Stimulated activated CD4-positive, alpha-beta T cell treated with anti-CD3 and anti-CD28 coated beads, Interleukin-1b, Interleukin-23, amount 100 ng/mL, for 1 hour (primary cell): ENCODE measurements at places on chromosomes 5 and 9.

- DNase-seq = no peak
These were observed 158.0 kb downstream of the ENC1 start for GRCh38 chr5:74482523-74482922.

DNA sequence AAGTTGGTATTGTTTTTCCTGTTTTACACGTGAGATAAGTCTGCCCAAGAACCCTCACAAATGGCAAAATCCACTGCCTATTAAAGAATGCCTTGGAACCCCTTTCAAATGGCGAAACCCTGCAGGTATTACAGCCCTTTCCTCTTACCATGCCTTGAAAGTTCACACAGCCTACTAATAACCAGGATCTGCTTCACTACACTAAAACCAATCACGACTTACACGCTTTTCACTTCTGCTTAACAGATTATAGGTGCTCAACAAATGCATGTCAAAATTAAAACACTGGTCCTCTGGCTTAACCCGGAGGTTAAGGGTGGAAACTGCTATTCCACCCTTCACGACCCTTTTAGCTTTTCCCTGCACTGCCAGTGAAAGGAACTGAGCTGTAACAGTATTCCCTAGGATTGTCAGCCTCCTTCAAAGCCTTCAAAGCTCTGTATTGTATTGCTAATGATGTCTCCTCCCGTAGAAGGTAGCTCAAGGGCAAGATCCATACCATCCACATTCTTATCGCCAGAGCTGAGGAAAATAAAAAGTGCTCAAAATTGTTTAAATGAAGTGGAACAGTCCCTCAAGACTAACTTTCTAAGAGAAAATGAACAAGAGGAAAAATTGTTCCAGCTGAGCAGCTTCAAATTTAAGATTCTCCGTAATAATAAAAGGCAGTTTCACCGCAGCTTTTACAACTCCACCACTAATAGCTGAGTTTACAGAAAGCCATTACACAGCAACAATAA lies 997 bp downstream of the AUH start:
- DNase-seq = no peak

DNA sequence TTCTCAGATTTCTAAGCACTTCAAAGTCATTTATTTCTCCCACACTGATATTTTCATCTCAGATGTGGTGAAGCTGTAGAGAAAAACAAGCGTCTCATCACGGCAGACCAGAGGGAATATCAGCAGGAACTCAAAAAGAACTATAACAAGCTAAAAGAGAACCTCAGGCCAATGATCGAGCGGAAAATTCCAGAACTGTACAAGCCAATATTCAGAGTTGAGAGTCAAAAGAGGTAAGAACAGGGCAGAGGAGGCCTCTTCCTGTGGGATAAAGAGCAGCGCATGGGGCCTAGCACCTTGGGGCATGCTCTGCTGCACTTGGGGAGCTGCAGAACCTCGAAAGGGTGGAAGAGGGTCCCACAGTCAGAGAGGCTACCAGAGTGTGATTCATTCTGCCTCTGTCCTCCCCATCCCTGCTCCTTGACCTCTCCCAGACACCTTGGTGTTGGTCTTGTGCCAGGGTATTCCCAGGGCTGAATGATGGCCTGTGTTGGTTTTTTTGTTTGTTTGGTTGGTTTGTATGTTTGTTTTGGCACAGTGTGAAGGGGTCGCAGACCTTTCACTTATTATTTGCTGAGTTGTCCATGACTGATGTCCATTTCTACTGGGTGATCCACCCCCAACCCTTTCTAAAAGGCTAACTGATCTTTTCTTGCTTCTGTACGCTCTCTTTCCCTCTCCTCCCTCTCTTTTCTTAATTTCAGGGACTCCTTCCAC lies 248.9 kb downstream of the DOCK8 start:
- DNase-seq = no peak

GRCh38 chr9:73347123-73347522 lies 195.5 kb downstream of the ANXA1 start:
- DNase-seq = no peak

DNA sequence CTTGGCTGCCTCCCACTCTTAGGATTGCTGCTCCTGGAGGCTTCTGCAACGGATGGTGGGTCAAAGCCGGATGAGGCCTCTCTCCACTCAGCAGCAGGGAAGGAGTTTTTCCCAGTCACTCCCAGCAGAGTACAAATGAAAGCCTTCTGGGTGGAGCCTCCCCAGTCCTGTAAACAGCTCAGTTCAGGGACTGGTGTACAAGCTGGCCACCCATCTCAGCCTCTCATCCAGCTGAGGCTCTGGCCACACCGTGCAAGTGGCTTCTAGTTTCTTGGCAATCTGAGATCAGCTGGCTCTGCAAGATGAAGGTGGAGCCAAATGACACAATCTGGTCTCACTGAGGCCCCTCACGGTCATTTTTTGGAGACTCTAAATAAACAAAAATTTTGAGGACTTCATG lies 10.0 kb downstream of the GPX3 start:
- no peak for DNase-seq

DNA sequence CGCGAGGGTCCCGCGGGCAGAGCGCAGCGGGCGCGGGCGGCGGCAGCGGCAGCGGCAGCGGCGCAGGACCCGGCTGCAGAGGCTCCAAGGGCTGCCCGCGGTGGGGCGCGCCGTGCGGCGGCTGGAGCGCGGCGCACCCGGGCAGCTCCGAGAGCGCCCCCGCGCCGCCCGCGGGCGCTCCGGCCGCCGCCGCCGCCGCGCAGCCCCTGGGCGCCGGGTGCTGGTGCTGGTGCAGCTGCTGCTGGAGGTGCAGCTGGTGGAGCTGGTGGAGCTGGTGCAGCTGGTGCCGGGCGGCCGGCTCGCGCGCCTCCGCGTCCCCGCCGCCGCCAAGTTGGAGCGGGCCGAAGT lies 644 bp downstream of the IER5L start:
- DNase-seq = no peak

- DNase-seq = no peak
These were observed 2.9 kb upstream of the MACIR start for GRCh38 chr5:103255691-103256090.

DNA sequence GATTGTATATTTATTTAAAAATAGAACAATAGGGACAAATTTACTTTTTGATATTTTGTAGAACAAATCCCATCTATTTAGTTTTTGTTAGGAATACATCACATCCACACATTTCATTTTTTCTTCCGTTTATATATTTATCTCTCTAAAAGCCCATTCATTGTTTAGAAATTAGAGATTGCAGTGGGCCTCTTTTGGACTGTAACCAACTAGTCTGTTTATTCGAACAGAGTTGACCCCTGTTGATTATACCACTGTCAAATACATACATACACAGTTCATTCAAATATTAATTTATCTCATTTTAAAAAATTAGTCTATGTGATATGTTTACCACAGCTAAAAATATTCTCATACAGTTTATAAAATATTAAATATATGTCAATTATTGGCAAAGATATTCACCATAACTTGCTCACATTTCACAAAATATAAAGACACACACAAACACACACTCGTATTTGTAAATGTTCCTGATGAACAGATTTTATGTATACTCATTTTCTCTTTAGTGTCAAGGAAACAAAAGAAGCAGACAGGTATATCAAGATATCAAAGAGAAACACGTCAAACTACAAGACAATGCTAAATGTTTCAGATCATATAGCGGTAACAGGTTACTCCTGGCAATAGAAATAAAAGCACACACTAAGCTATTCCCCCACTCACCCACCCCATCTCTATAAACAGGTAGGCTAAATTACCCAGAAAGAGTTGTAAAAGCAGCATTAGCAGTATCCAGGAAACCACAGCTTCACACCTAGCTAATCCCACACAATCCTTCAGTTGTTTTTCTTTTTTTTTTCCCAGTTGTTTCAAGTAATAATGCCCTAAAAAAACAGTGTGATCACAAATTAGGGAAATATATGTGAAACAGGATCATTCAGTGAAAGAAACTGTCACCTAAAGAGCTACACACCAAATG lies 283.9 kb downstream of the ADAMTS6 start:
- no peak for DNase-seq

DNA sequence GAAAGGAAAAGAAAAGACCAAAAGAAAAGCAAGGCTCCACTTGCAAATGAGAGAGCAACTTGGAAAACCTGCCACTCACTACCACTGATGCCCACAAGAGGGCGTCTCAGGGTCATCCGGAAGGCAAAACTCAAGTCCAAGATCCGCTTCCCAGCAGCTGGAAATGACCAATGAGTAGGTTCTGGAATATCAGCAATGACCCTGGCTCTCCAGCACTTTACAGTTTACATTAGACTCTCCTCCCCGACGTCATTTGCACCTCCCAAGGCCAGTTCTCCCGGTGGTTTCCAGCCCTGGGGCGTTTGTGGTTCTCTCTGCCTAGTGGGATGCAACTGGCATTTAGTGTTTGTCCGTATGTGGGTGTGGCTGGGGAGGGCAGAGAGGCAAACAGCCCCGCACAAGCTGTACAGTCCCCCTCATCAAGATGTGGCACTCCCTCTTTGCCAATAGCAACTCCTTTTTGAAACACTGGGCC lies 193.8 kb upstream of the ZNF618 start:
- no peak for DNase-seq

DNA sequence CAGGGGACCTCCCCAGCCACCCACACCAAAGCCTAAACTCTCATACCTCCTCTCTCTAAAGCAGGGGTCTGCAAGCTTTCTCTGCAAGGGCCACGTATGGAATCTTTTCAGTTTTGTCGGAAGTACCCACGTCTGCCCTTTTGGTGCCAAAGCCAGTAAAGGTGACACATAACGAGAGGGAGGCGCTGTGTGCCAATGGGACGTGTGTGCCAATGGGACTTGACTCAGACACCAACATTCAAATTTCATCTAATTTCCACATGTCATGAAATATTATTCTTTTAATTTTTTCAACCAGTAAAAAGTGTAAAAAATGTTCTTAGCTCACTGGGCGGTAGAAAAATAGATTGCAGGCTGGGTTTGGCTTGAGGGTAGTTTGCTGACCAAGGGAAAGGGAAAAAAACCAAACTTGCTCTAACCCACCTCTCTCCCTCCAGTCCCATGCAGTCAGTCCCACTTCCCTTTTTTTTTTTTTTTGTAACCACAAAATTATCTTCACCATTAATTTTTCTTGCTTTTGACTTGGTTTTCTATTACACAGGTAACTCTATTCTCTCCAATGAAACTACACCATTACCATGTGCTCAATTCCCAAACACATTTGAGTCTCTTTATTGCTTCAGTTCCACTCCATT lies 25.5 kb downstream of the OR2V1 start:
- no peak for DNase-seq

- no peak for DNase-seq
These were observed 66.6 kb downstream of the ITGA1 start for GRCh38 chr5:52854301-52854700.

DNA sequence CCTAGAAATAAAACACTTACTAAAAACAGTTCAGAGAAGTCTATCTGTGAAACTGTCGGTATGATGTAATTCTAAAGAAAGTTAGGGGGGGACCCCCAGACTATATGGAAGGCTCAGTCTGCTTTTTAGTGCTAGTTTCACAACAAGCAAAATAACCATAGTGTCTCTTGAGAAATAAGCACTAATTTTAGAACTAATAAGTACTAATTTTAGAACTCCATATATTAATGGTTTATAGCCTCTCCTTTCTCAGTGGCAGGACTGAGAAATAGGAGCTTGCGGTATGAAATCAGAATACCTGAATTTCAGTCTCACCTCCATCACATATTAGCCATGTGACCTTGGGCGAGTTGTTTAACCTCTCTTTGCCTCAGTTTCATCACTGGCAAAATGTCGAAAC lies 1.4 kb upstream of the PHF24 start:
- no peak for DNase-seq

DNA sequence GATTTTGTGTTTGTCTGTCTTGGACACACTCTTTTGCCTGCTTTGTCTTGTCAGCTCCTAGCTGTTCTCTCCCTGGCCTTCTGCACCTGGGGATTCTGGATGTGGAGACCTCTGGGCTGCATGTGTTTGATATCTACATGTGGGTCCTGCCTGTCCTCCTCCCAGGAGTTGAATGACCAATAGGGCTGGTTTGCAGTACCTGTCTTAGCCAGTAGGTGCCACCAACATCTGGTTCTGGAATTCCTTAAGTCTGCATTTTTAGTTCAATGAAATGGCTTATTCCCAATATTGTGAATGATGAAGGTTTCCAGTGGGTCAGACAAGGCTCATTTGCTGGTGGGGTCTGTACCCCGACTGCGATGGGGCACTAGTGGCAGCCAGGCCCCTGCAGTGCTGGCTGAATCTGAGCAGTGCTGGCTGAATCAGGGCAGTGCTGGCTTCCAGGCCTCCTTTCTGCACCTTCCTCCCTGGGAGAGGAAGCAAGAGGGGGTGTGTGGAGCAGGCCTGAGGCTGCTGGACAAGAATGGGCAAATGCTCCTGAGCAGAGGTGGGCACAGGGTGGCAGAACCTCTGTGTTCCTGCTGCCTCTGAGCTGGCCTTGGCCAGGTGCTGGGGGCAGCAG lies 73.3 kb downstream of the RXRA start:
- no peak for DNase-seq

- peak; percentile 10 for DNase-seq
These were observed 598 bp downstream of the MYO10 start for GRCh38 chr5:16935231-16936149.

GRCh38 chr5:140630292-140631035 lies 2.5 kb downstream of the CD14 start:
- no peak for DNase-seq

- no peak for DNase-seq
These were observed 173.5 kb downstream of the GLIS3 start for GRCh38 chr9:4126184-4126865.

GRCh38 chr5:137145721-137146120 lies 353.4 kb downstream of the SPOCK1 start:
- DNase-seq = no peak

DNA sequence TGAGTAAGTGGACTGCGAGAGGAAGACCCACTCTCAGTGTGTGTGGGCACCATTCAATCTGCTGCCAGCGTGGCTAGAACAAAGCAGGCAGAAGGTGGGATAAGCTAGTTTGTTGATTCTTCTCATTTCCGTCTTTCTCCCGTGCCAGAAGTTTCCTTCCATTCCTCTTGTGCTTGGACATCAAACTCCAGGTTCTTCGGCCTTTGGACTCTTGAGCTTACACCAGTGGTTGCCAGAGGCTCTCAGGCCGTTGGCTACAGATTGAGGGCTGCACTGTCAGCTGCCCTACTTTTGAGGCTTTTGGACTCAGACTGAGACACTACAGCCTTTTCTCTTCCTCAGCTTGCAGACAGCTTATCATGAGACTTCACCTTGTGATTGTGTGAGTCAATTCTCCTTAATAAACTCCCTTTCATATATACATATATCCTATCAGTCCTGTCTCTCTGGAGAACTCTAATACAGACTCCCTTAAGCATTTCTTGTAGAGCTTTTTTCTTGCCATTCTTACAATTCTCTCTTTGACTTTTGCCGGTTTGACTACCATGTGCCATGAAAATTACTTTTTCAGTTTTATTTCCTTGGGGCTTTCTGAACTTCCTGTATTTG lies 494.9 kb downstream of the PRR16 start:
- no peak for DNase-seq

DNA sequence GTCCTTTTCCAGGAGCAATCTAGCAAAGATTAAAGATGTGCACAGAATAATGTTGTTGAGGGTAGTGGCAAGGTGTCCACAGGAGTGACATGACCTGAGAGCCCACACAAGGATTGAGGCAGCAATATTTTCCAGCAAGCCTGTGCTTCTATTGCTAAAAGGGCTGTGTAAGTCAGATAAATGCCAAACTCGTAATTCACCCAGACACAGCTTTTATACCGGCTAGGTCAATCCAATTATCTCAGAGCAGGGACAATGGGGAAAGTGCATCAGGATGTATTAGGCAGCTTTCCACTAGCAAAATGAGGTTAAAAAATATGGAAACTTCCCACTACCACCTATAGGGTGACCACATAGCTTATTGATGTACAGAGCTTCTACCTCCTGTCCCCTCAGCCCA lies 34.8 kb upstream of the RAB3C start:
- no peak for DNase-seq

GRCh38 chr9:94627287-94627686 lies 12.0 kb downstream of the FBP1 start:
- DNase-seq = no peak
